ENCODE measurements at places on chromosomes 13 and 19.
A peak's percentile ranks its signal among the peaks of the same experiment; 100 is the strongest.

DNA sequence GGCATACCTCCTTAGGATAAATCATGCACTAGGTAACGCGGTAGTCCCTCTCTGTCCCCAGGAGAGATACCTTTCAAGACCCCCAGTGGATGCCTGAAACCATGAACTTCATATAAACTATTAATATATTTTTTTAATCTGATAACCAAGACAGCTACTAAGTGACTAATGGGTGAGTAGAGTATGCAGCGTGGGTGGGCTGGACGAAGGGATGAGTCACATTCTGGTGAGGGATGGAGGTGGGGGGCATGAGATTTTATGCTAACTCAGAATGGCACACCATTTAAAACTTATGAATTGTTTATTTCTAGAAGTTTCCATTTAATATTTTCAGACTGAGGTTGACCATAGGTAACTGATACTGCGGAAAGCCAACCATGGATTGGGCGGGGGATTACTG, 46.2 kb downstream of the CDK8 start:
- DNase-seq = no peak

DNA sequence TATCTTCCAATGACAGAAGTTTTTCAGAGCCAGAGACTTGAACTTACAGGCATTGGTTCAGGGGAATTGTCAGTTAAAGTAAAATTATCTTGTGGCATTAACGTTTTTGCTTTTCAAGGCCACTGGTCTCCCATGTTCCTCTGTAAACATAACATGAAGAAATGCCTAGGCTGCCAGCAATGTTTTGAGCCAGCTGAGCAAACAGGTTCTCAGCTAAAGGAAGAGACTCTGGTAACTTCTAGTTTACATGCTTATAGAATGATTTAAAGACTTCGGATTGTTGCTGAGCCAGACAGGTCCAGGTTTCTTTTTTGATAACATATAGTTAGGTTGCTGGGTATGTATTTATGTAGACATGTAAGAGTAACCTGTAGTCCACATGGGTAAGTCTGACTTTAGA, 35.7 kb downstream of the ZNF493 start:
- no peak for DNase-seq

DNA sequence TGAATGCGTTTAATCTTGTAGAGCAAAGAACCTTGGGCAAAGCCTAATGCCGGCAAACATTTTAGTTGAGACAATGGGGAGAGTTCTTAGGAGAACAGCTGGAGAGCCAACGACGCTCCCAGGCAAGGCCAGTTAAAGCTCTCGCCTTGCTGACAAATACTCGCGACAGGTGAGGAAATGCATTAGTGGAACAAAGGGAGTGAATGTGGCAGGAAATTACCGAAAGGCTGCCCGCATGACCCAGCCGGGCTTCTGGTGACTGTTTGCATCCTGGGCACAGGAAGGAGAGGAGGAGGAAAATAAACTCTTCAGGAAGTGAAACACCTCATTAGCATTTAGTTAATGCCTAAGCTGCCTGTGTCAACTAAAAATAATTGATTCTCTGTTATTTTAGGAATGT, 74.6 kb downstream of the SHISA2 start:
- DNase-seq = peak; percentile 24

GRCh38 chr19:28543244-28543776, 669.6 kb downstream of the UQCRFS1 start:
- DNase-seq = no peak

DNA sequence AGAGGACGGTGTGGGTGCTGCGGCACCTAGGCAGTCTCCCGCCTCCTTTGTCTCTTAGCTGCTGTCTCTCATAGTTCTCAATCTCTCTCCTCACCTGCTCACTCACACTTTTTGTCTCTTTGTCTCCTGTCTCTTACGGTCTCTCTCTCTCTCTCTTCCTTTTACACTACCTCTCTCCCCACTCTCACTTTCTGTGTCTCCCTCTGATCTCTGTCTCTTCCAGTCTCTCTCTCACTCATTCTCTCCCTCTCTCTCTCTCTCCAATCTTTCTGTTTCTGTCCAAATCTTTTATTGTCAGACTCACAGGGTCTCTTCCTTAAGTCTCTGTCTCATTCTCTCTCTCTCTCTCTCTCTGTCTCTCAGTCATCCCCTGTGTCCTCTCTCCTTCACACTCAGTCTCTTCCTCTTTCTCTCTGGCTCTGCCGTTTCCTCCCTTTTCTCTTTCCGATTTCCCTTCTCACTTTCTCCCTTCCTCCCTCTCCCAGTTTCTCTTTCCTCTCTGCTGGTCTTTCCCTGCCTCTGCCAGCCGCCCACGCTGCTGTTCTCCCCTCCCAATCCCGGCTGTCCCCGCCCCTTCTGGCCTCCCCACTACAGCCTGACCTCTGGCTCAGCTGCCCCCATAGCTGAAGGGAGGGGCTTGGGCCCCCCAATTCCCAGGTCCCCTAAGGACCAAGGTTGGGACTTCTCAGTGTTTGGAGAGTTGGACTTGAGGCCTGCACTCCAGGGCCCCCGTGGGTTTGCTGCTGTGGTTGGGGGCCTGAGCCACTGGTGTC, at the start of gene PLEKHA4:
Gene PLEKHA4 (minus strand): TSS at position 504 of the 773 bp plus-strand sequence. CDS start 997 bp downstream, outside the sequence.
- DNase-seq = no peak

DNA sequence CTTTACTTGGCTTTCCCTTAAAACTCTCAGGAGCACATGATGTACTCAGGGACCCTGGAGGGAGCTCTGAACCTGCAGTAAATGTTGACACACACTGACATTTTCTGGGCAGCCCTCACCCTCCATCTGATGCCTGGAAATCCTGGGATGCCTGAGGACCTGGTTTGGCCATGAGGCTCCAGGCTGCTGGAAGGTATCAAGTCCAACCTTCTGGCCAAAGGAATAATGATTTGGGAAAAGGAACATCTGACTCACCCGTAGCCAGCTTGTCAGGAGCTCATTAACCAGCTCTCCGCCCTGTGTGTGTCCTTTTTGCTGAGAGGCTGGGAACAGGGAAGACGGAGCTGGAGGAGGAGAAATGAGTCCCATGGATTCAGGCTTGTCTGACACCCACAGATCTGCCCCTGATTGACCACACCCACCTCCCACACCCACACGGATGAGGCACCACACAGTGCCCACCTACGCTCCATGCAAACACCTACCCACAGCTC, 10.3 kb downstream of the ZNF558 start:
- DNase-seq = no peak

DNA sequence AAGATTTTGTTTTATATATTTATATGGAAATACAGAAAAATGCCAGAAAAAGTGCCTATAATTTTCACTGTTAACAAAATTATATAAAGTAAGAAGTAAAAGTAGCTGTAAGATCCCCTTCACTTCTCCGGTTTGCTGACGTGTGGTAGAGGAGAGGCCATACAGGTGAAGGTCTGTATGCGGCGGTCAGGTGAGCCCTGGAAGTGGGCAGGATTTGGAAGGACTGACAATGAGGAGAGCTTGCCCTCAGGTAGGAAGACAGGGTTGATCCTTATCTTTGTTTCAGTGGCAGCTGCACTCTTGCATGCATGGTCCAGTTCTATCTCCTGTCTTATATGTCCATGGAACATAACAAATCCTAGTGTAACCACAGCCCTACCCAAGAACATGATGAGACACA, 16.9 kb upstream of the TFDP1 start:
- DNase-seq = no peak

- no peak for DNase-seq
Observed at GRCh38 chr13:107251341-107251740, 683.4 kb upstream of the ARGLU1 start.

- no peak for DNase-seq
Observed at GRCh38 chr19:35741203-35741515, 1.1 kb downstream of the IGFLR1 start.

GRCh38 chr19:16957151-16957701, 68.4 kb downstream of the F2RL3 start:
- DNase-seq = peak; percentile 70

GRCh38 chr13:43977911-43978310, 98.2 kb downstream of the LACC1 start:
- DNase-seq = no peak

- peak; percentile 90 for DNase-seq
Observed at GRCh38 chr19:53254411-53255341, at the start of gene ZNF677. Gene ZNF677 (minus strand): TSS chr19:53254873. CDS start chr19:53251550, 3,323 bp downstream.

DNA sequence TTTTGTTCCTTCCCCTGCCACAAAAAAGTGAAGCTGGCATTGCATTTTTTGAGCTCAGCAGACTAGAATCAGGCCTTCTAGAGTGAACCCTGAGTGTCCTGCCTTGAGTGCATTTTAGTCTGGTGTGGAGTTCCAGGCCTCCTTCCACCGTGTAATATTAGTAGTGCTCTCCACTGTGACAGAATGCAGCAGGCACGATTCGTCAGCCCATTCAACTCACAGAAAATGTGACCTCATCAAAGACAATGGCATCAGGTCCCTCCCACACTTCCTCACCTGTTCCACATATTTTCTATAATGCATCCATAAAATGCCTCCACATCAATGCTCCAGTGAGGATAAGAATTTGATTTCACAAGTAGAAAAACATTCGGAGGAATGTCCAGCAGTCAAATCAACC, 227.6 kb downstream of the FGF9 start:
- DNase-seq = no peak

GRCh38 chr13:35744566-35745178, 268.2 kb upstream of the MAB21L1 start:
- DNase-seq = no peak

- DNase-seq = no peak
Observed at GRCh38 chr19:55116859-55117662, at the start of gene PPP1R12C. Gene PPP1R12C (minus strand): TSS chr19:55117637. CDS start chr19:55117543, 94 bp downstream.

GRCh38 chr19:13684021-13684420, 80.3 kb upstream of the MRI1 start:
- no peak for DNase-seq

DNA sequence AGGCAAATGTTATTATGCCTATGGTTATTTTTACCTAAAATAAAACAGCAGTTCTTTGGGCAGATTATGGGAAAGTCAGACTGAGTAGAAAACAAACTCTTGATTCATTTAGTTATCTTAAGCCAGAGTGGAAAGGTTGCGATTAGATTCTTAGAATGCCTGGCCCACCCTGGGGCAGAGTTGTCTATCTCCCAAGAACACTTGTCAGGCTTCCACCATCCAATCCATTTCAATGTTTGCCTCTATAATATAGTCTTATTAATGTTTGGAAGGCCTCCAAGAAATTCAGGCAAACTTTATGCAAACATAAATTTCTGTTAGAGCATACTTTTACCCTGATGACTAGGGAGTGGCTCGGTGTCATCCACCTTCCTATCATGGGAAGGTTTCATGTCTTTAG, 207.0 kb downstream of the SLITRK6 start:
- no peak for DNase-seq

GRCh38 chr13:51674276-51674675, 90.0 kb downstream of the WDFY2 start:
- no peak for DNase-seq

DNA sequence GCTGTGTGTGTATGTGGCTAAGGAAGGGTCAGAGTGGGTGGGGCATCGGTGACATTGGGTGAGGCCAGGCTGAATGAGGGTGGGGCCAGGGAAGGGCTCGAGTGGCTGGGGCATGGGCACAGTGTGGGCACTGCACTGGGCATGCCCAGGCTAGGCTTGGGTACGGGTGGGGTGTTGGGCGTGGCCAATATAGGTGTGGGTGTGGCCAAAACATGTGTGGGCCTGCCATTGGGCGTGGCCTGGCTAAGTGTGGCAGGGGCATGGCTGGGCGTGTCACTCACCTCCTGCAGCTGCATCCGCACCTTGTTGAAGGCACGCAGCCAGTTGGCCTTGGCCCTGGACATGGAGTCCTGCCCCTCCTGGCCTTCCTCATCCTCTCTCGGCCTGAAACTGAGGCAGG, 33.2 kb downstream of the UNC13A start:
- DNase-seq = no peak

GRCh38 chr13:36919171-36919832, 736 bp downstream of the SMAD9 start:
- no peak for DNase-seq

Data from NCI-H1436 (cell line).